GM23338 (cell line): ENCODE measurements at places on chromosomes 5 and 9. TPM values are rescaled to one million over a fixed set of nuclear protein-coding genes. Genes with fewer than 3 reads are reported as not detected.

- no peak for DNase-seq
Measured at GRCh38 chr5:178487911-178488600, 102.1 kb downstream of the COL23A1 start.

- DNase-seq: no peak
Measured at GRCh38 chr9:24007185-24007584, 181.1 kb upstream of the ELAVL2 start.

GRCh38 chr9:9045072-9045471 lies 1245.5 kb upstream of the DMAC1 start:
- DNase-seq: no peak

DNA sequence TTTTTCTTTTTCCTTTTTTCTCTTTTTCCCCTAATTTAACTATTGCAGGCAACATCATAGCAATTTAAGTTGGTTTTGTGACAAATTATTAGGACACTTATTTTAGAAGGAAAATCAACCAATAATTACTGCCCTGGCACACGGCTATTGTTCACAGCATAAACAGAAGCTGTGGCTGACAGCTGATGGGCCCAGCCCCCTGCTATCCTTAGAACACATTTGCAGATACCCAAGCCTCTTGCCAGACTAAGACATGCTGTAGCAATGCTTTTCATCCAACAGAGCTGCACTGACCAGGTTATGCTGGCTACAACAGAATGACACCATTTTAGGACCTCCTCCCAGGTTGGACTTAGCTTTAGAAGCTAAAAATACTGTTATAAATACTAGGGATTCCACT lies 852.7 kb upstream of the DMAC1 start:
- DNase-seq: no peak

DNA sequence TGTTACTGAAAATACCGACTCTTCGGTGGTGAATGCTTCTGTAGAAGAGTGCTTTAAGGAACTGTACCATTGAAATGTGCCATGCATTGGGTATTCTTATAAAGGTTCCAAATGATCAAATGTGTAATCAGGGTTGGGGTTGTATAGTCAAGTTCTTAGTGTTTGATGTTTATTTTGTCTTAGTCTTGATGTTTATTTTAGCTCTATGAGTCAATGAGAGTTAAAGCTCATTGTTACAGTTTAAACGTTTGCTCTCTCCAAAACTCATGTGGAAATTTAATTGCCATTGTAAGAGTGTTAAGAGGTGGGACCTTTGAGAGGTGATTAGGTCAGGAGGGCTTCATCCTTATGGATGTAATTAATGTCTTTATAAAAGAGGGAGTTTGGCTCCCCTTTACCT lies 153.0 kb downstream of the FER start:
- no peak for DNase-seq

PCDHA13 gene
- 4.3 and 9.8 TPM in 2 replicates for total RNA-seq

AGXT2 gene
- total RNA-seq: not detected in 2 replicates

GRCh38 chr5:32369032-32369431 lies 56.3 kb upstream of the MTMR12 start:
- DNase-seq: no peak

NIPAL4 gene
- 0.21 and 0.27 TPM in 2 replicates for total RNA-seq

PCDHB12 gene
- 3.7 and 4.3 TPM in 2 replicates for total RNA-seq

GRCh38 chr9:77907585-77907984 lies 124.0 kb downstream of the GNAQ start:
- no peak for DNase-seq

DNA sequence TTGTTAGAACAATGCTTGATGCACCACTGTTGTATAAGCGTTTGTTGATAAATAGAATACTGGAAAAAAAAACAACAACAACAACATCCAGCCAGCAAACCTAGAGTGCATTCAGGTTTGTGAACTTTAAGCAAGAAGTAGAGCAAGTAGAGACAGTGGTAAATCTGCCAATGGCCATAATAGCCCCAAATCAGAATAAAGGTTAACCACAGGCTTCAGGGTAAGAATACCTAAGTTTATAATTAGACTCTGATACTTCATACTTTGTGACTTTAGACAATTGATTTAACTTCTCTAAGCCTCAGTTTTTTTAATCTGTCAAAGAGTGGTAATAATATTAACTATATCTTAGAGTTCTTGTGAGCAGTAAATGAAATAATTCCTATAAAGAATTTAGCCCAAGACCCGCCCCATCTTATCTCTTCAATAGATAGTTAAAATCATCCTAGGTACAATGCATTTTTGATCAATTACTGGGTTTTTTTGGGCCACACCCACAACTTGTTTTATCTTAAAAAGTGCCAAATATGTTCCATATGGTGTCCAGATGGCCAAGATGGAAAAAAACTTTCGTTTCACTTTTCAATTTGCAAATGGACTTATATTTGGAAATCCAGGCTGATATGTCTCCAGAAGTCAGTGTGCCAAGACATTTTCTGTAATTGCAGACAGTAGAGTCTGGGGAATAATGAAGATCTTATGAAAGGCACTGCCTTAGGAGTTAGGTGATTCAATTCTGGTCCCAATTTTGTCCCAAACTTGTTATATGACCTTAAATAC lies 24.5 kb upstream of the DPYSL3 start:
- no peak for DNase-seq

GRCh38 chr9:2217540-2217939 lies 202.4 kb downstream of the SMARCA2 start:
- no peak for DNase-seq

DNA sequence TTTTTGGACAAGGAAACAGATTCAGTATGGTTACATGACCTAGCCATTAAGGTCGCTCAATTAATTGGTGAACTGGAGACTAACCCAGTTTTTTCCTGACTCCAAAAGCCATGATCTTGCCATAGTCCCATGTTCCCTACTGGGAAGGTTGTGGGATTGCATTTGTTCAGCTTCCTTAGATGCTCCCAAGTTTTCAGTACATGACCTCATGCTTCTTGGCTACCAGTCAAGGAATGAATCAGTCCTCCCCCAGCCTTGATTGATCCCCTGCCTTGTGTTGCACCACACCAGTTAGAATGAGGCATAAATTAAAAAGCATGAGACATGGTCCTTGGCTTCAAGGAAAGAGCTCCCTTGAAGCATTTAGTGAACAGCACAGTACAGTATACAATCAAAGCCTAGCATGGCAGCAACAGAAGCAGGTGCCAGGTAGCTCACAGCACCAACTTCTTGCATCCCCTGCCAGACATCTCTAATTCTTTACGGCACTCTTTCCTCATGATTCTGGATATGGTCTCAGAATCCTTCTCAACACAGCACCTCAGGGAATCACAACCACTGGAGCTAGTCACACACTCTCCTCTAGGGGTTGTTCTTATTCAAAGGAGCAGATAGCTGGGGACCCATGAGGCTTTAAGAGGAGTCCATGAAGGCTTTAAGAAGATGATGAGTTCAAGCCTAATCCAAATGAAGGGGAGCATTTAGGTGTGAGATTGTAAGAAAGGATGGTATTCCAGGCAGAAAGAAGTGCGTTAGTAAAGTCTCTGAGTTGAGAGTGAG lies 295.5 kb upstream of the CLINT1 start:
- no peak for DNase-seq

- DNase-seq: no peak
Measured at GRCh38 chr9:116990592-116990991, 303.5 kb downstream of the TRIM32 start.
